ENCODE measurements at places on chromosomes 2 and 18.

DNA sequence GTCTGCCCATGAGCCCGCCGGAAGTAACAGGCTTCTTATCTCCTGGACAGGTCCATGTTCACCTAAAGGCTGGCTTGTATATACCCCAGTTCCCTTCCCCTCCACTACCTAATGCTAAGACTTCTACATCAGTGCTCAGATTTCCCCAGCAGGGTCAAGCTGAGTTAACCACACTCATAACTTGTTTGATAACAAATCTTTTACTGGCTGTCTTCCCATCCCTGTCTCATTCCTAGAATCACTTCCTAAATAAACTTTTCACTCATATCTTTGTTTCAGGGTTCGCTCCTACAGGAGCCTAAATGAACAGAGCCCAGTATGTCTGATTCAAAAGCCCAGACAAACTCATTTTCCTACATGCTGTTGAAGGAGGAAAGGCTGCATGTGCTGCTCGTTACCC lies 94.0 kb upstream of the SOX11 start:
- no peak for DNase-seq

DNA sequence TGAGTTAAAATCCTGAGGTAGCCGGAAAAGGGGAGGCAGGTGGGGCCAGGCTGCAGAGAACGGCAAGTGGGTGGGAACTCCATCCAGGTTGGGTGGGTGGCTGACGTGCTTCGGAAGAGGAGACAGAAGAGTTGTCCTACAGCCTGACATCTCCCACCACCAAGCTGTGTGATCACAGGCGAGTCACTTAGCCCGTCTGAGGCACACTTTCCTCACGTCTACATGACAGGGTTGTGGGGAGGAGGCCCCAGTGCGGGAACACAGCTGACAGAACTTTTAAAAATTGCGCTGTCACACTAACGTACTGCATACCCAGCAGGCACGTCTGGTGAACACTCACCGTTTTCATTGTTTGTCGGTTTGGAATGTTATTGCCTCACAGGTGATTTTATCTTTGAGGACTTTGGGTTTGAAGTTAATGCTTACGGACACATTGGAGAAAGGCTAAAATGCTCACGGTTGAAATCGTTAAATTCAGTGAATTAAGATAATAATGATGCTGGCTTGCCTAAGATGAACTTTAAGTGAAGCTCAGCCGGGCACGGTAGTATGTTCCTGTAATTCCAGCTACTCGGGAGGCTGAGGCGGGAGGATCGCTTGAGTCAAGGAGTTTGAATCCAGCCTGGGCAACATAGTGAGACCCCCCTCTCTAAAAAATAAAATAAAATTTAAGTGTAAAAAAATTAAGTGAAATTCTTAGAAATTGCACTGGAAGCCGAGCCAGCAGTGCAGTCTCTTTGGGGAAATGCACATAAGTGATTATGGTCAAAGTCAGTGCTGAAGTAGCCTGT lies 8.9 kb downstream of the EMILIN2 start:
- DNase-seq = no peak

DNA sequence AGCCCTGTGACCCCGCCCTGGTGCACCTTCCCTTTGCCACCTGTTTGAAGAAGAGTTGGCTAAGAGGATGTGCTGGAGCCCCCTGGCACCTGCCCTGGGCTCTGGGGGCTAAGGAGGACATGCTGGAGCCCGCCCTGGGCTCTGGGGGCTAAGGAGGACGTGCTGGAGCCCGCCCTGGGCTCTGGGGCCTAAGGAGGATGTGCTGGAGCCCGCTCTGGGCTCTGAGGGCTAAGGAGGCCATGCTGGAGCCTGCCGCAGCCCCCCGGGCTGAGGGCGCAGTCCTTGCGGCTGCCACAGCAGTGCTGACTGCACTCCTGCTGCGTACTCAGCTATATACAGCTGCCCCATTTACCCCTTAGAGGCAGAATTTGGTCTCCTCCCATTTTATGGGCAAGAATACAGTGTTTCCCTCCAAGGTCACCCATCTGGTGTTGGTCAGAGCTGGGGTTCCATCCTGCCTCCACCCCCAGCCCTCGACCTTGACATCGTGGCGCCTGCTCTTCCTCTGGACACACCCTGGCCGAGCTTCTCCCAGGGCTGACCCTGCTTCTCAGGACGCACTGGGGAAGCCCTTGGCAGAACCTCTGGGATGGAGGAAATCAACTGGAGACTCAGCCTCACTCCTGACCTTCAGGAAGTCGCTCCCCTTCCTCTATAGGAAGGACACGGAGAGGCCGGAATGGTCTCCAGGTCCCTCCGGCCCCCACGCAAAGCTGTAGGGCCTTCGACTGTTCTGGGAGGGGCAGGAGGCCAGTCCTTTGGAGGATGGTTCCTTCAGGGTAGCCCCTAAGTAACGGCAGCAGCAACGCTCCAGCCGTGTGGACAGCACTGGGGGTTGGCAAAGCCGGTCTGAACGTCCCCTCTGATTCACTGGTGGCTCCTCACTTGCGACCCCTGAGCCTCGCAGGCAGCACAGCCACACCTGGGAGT lies 65.0 kb upstream of the HPCAL1 start:
- DNase-seq = no peak

DNA sequence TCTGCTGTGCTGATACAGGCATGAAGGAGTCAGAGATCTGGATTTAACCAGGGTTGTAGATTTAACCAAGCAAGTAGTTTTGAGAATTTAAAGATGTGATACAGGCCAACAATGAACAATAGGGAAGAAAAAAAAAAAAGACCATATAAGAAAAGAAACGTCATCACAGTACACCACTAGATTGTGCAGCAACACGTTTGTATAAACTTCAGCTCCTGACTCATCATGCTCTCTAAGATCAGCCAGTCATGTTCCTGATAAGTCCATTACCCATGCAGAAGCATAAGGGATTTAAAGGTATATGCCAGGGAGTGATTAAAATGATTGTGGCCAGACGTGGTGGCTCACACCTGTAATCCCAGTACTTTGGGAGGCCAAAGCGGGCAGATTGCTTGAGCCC lies 22.3 kb upstream of the ERICH2 start:
- DNase-seq = no peak

- no peak for DNase-seq
Measured at GRCh38 chr18:7772510-7772888, 205.4 kb downstream of the PTPRM start.

GRCh38 chr18:9689253-9689652 lies 18.8 kb upstream of the RAB31 start:
- no peak for DNase-seq

- DNase-seq = no peak
Measured at GRCh38 chr2:215417400-215417951, 18.4 kb downstream of the FN1 start.

DNA sequence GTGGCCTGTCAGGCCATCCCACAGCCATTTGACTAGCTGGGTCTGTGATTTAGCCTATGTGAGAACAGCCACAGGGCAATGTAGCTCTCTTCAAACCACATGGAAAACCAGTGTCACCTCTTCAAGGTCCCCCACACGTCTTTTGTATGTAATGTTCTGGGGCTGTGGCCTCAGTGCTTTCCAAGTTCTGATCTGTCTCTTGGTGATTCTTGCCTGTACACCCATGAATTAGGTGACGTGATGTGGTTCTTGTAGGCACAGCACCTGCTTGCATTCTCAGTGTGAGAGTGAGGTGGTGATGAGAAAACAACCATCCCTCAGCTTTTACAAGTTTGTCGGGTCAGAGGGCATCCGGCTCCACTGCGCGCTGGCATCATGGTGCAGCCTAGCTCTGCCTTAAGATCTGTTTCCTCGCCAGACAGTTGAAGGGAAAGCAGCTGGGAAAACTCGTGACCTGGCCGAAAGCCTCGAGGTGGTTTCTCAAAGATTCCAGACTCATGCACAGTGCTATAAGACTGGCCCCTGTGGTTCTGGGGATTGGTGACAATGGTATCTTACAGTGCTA lies 125.8 kb downstream of the TANC1 start:
- DNase-seq = no peak

DNA sequence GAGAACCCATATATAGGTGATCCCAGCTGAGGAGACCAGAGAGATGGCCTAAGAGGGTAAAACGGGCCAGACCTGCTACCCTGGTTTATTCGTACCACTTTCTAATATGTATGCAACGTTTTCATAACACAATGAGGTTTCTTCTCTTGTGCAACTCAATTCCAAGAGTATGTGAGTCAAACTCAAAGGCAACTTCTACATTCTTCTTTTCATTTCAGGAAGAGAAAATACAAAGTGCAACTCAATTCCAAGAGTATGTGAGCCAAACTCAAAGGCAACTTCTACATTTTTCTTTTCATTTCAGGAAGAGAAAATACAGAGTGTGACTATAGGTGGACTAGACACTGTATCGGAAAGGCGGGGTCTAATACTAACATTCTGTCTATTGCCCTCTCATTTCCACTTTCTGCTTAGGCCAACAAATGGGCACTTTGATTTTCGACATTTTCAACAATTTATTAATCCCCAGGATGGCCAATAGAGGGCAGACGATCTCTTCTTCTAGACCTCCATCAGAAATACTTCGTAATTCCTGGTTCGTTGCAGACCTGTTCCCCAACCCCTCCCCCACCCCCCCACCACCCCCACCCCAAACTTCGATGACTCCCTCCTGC lies 3.7 kb upstream of the CRIM1 start:
- DNase-seq = no peak

- no peak for DNase-seq
Measured at GRCh38 chr2:105917688-105918087, 173.0 kb downstream of the NCK2 start.

DNA sequence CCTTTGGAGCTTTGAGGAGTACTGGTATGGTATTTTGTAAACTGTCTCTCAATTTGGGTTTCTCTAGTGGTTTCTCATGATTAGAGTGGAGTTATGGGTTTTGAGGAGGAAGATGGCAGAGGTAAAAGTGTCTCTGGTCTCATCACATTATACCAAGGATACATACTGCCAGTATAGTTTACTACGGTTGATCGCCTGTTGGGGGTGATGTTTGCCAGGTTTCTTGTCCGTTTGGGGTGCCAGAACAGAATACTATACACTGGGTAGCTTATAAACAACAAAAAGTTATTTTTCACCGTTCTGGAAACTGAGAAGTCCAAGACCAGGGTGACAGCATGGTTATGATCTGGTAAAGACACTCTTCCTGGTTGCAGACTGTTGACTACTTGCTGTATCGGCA lies 293.7 kb downstream of the NYAP2 start:
- no peak for DNase-seq

DNA sequence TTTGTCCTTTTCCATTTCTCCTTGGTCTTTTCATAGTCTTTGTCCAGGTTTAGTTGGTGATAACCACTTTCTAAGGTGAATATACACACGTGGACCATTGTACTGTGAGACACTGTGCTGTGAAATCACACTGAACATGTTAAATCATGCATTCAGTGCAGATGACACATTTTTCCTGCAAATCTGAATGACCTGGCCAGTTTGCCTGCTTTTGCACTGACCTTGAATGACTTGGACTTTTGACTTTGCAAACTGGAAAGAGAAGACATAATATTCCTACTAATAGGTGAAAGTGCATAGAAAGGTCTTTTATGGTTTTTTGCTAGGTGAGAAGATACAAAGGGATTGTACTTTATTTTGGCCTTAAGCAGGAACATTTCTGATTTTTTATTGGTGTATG lies 21.7 kb upstream of the PHLPP1 start:
- DNase-seq = no peak

GRCh38 chr2:67806816-67807215 lies 256.0 kb downstream of the C1D start:
- DNase-seq = no peak

GRCh38 chr2:239720361-239721360 lies 304.5 kb downstream of the NDUFA10 start:
- DNase-seq = no peak

DNA sequence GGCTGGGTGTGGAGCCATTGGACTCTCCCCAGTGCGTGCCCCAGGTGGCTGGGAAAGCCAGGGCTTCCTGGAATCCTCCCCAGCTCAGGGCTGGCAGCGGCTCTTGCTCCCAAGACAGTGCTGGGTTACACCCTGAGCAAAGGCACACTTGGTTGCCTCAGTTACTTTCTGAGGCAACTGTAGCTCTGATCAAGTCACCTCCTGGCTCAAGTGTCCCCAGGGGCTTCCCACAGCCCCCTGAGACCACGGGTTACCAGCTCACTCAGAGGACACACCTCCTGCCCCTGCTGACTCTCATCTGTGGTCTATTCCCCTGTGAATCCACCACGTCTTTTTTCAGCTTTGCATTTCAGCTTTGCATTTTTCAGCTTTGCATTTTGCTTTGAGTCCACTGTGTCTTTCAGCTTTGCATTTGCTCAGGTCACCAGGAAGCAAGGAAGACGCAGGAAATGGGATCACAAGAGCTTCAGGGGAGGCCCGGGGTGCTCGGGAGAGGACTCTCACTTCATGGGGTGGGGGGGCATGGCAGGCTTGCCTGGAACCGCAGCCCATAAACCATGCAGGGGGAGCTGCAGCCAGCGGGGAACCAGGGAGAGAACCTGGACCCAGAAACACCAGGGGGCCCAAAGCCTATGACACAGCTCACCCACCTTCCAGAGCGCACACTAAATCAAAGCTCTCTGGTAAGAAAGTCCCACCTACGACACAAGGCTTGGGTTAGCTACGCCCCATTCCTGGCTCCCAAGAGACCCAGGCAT lies 138.0 kb upstream of the ASB18 start:
- DNase-seq = no peak

- DNase-seq = no peak
Measured at GRCh38 chr2:46555646-46556234, 76.4 kb downstream of the TMEM247 start.

DNA sequence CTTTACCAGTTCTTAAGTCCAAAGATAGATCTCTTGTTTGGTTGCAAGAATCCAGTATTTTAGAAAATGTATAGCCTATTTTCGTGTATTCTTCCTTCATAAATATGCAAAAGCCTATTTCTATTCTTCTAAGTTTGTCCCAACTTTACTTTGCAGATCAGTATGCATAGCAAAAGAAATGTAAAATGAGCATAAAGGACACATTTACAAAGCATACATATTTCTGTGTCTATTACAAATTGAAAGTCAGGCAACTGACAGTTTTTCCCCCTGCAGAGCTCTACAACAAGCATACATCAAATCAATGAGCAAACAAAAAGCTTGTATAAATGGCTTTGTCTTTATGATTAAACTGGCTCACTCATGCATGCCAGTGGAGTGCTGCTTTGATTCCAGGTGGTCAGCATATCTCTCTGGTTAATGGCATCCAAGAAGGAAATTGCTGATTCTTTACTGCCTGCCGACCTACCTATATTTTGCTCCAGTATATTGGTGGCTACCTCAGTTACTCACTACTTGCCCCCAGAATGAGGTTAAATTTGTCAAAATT lies 10.0 kb upstream of the VPS54 start:
- DNase-seq = no peak

- DNase-seq = no peak
Measured at GRCh38 chr18:70405052-70405451, 116.2 kb downstream of the SOCS6 start.

DNA sequence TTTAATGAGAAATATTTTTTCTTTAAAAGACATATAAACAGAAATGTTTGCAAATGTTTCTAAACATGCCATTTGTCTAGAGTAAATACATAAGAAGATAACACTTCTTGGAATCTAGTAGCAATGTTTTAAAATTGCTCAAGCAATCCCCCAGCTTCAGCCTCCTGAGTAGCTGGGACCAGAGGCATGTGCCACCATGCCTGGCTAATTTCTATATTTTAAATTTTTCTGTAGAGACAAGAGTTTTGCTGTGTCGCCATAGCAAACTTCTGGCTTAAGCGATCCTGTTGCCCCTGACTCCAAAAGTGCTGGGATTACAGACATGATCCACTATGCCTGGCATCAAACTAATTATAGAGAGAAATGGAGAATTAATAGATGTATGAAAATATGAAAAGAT lies 14.6 kb upstream of the MBD2 start:
- no peak for DNase-seq

Data from stimulated activated CD8-positive, alpha-beta memory T cell treated with anti-CD3 and anti-CD28 coated beads, Interleukin-2, amount 100 ng/mL, for 48 hours (primary cell).